ENCODE measurements at places on chromosomes 6 and 20.

DNA sequence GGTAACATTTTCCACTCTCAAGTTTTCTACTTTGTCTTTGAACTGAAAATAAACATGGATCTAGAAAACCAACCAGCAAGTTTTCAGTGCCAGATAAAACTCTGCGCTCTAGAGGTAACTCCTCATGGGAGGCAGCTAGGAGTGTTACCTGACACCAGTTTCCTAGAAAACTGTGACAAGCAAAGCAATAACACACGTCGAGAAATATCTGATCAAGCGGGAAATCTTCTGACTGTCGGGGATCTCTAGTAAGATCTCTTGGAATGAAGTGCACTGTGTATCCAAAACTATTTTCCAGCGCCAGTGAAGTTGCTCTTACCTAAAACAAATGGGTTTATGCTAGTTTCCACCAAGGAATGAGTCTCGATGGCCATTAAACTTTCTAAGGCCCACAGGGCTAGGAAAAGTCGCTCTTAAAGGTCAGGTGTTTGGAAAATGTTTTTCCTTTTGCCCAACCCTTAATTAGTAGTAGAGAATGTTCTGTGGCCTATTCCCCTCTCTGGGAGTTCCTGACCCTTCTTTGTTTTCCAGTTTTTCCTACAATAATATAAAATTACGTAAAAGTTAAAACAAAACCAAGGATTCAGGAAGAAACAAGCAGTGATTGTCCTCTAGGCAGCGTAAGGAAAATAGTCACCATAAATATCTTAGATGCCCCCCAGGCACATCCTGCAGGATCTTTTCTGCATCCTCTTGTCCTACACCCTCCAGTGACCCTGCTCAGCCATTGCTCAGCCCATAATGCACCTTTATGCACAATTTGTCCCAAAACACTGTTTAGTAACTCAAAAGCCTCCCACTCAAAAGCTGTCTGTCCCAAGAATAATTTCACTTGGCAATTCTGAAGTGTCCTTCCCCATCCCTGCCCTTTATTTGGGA is 137.7 kb upstream of the AKAP12 start:
- DNase-seq, result no peak

GRCh38 chr20:36228770-36229169 is 7.5 kb upstream of the AAR2 start:
- no peak for DNase-seq

DNA sequence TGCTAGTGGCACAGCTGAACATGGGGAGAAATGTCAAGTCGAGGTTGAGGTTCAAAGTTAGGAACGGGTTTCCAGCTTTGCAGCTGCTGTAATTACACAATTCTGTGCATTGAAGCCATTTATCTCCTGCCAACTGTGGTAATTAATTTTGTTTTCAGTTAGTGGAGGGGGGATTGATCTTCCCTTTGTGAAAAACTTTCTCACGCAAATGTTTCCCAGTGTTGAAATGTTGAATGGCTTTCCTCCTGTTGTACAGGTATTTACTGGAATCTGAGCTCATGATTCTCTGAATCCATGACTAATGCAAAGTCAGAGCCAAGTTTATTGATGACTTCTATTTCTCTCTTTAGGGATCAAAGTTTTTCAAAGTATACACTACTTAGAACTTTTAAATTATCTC is 198.4 kb upstream of the SLC35B3 start:
- DNase-seq, result no peak

GRCh38 chr20:35093267-35093884 is 769 bp upstream of the TRPC4AP start:
- peak; percentile 88 for DNase-seq

DNA sequence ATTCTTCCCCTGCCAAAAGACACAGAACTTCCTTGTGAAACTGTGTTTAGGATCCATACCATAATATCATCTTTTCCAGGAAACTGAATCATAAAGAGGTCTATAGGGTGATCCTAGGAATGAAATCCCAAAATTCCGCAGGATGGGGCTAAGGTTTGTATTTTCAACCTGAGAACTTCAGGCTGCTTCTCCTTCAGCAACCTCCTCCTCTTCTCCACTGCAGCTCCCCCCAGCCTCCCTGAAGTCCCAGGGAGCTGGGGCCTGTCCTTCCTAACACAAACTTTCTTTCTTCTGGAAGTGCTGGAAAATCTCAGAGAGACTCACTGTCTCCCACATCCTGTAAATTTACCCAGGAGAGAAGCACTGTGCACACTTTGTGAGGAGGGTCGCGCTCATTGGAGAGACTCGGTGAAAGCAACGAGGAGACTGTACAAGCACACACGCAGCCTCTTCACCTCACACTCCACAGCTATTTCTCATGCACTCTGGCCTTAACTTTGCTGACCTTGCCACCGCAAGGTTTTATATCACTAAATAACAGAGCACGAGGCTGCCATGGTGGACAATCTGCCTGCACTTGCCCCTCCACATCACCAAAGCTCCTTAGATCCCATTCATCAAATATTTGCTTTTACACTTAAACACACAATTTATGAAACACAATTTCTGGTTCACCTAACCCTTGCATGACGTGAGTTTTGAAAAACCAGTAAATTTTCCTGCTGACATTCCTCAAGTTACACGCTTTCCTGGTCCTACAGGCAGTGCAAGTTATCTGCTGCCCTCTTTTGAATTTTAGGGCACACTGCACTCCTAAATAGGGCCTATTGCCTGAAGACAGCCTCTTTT is 14.3 kb downstream of the ID4 start:
- DNase-seq, result peak; percentile 92

DNA sequence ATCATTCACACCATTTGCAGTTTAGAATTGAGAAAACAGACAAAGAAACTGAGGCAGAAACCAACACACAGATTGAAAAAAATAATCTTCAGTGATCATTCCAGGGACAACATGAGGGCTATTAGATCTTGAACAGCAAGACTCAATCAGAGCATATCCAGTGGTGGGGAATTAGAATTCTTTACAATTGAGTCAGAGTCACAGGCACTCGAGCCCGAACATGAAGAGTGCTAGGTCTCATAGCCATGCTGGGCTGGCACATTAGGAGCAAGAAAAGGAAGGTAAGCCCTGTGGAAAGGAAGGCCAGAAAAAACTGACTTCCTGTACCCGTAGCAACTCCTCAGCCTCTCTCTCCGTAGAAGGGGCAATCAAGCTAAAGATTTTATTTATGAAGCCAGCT is 419.9 kb downstream of the HAO1 start:
- DNase-seq, result no peak

GRCh38 chr6:166151798-166152197 is 15.9 kb downstream of the TBXT start:
- DNase-seq, result no peak

- no peak for DNase-seq
These were observed 149.3 kb downstream of the PTPRT start for GRCh38 chr20:43040427-43040826.

DNA sequence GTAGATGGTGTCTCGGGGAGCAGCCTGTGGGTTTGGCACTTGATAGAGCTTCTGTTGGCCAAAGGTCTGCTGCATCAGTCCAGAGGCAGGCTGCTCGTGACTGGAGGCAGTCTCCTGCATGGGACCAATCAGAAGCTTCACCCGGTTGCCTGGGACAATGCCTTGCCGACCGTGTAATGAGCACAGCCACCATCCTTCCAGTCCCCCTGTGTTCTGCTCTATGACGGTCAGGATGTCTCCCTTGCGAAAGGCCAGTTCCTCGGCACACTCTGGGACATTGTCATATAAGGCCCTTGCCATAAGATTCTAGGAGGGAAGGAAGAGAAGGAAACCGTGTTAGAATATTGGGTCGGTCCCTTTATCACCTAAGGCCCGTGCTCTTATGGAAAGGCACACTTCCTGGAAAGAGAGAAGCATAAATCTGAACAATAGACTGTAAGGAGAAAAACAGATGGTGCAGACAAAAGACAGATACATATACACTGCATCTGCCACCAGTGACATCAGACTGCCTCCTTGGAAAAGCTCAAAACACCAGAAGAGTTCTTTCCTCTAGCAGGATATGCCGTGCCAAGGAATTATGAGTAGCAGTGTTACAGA is 18.9 kb downstream of the NEDD9 start:
- no peak for DNase-seq

- DNase-seq, result no peak
These were observed 84.4 kb downstream of the EYA2 start for GRCh38 chr20:46978951-46979491.

DNA sequence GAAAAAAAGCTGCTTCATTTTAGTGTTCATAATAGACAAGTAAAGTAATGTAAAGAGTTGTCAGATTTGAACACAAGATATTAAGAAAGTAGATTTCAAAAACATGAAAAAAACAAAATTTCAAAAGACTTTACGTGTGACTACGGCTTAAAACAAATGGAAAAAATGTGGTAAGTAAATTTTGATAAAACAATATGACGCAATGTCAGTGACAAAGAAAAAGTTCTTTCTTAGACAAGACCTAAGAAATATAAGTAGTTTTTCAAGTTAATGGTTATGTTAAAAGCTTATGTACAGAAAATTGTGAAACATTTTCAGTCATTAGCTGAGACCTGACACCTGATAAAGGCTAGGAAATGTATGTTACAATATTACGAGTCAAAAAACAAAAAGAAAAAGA is 73.7 kb upstream of the EYS start:
- no peak for DNase-seq

DNA sequence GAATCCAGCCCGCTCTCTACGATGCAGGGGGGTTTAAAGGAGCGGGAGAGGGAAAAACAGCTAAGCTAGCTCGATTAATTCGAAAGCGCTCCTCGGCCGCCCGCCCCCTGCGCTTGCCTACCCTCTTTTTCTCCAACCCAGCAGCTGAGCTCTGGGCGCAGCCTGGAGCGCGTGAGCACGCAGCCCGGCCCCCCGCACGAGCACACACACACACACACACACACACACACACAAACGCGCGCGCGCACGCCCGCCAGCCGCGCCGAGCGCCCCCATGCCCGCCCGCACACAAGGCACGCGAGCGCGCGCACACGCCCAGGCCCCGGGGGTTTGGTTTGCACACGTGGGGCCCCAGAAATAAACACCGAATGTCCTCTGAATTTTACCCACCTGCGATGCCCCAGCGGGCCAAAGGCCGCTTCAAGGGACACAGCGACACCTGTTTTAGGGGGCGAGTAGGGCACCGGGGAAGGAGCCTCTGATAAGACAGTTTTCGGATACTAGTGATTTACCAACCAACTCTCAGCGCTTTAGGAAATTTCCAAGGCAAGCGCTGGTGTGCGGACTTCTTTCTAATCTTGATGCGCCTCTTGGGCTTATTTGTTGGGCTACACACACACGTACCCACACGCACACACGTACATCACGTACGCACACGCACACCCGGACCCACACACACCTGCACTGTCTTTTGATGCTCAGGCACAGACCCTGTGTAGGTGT is 802 bp upstream of the NRN1 start:
- no peak for DNase-seq

GRCh38 chr6:106290954-106291353 is 34.6 kb downstream of the ATG5 start:
- no peak for DNase-seq

DNA sequence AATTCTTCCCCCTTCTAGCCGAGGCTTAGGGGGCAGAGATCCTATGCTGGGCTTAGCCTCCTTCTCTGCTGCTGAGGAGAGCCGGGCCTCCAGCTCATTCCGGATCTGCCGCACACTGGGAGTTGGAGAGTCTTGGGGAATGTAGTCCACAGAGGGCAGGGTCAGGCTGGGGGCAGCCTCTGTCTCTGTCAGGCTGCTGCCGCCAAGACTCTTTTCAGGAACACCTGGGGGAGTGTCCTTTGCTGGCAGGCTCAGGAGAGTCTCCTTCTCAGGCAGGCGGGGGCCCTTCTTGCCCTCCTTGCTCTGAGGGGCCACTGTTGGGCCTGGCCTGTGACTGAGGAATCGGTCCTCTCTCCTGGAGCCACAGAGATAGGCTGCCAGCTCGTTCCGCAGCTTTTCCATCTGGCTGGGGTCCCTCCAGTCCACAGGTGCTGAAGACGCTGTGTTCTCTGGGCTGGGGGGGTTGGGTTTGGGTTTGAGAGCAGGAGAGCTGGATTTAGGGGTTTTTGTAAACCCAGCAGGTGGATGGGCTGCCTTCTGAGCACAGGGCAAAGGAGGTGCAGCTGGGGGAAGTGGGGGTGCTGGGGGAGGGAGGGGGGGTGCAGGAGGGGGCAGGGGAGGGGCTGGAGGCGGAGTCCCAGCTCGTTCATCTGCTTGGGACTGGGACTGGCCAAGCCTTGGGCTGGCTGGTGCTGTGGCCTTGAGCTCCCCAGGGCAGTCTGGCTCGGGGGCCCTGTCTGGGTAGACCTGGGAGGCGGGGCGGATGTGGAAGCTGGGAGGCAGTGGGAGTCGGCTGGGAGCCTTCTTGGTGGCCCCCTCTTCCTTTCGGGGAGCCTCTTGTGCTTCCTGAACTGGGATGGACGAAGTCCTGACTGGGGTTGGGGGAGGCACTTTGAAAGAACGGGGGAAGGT is 36.1 kb downstream of the C6orf132 start:
- no peak for DNase-seq

GRCh38 chr6:138970856-138971425 is 17.1 kb downstream of the REPS1 start:
- DNase-seq, result peak; percentile 93

- no peak for DNase-seq
These were observed 144.9 kb downstream of the AIG1 start for GRCh38 chr6:143205585-143205984.
